T-helper 22 cell (primary cell): ENCODE measurements at places on chromosomes 6 and 20.

DNA sequence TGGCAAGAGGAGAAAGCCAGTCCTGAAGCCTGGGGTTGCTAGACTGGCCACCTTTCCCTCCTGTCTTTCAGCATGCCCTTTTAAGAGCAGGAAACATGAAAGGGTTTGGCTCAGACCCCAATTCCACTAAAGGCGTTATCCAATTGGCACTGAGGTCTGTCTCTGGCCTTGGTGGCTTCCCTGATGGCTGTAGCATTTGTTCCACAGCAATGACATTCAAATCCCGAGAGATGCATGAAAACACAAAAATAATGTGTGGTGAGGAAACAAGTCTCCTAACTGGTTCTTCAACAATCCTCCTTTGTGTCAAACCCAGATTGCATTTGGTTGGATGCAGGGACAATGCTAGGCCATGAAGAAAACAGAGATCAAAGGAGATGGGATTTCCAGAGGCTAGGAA is 56.5 kb upstream of the ADTRP start:
- no peak for DNase-seq

DNA sequence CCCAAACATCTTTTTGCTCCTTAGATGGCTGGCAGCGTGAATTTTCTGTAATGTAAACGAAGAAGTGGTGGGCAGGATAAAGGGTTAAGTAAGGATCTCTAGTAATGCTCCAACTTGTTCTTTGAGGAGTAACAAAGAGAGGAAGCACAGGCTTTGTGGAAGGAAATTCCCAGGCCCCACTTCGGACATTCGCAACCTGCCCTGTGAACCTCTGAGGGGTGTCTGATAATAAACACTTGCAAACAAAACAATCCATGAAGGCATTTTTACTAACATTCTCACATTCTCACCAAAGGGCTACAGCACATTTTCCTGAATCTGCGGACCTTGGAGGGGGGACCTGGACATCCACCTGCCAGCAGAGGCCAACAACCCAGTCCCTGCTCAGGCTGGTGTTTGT is 25.8 kb upstream of the ADGRF5 start:
- DNase-seq, result no peak

GRCh38 chr6:35238843-35239289 is 20.7 kb upstream of the ZNF76 start:
- DNase-seq, result no peak

DNA sequence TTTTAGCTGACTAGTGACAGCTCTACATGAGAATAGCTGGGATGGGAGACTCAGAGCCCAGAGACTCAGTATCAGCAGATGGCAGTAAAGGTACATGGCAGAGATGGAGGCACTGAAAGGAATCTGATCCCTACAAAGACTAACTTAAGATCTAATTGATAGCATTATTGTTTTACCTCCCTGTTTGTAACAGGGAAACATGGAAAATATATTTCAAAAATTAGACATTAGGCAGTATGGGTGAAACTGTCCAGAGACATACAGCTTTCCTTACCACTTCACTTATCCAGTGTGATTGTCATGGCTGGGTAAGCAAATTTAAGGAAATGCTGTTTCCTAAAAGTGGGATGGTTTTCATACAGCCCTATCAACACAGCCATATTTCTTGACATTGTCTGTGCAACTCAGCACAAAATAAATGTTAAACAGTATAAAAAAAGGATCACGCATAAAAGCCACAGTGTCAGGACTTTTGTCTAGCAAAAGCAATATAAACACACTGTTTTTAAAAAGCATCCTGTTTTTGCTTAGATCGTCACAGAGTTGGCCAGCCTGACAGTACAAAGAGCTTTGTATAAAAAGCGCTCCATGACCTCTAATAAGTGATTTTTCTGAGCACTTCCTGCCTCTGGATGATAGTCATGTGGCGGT is 376.9 kb downstream of the PHF3 start:
- no peak for DNase-seq

DNA sequence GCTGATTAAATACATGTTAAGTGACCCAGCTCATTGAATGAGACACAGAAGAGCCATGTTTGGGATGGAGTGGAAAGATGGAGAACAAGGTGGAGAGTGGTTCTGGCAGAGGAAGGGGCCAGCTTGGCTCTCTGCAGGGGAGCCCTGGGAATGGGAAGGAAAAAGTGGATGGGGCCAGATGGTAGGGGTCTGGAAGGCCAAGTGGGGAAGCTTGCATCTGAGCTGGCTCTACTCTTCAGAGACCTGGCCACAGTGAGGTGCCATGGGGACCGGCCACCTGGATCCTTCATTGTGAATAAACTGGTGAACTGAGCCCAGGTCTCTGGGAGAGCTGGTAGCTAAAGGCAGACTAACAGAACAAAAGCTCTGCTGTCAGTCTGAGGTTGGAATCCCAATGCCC is 48.9 kb upstream of the SIRPA start:
- DNase-seq, result no peak

DNA sequence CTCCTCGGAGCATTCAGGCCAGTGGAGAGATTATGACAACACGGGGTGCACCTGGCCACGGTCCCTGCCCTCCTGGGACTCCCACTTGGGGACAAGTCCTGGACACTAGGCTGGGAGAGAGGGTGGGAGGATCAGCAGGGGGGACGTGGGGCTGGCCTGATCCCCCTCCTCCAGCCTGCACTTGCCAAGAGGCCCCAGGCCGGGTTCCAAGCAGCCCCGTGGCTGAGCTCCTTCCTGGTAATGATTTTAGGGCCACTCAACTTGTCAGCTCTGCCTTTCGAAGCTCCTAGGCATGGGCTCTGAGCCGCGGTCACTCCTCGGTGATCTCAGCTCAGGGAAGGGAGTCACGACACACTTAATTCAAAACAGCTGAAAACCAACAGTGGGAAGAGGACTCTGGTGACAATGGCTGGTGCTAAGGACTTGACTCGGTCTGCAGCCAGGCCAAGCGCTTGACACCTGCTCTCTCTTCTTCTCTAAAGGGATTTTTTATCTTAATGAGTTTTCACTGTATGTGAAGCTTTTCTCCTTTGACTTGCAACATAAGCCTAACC is 161.7 kb downstream of the BMP7 start:
- DNase-seq, result no peak

GRCh38 chr20:37108676-37109075 is 12.9 kb upstream of the RBL1 start:
- DNase-seq, result no peak

- no peak for DNase-seq
Observed at GRCh38 chr20:57654998-57655808, 35.0 kb upstream of the ZBP1 start.

- DNase-seq, result no peak
Observed at GRCh38 chr6:10347561-10348327, 67.1 kb downstream of the TFAP2A start.

GRCh38 chr20:13552061-13552460 is 86.7 kb downstream of the TASP1 start:
- no peak for DNase-seq

- no peak for DNase-seq
Observed at GRCh38 chr6:155504848-155505607, 49.4 kb upstream of the NOX3 start.

- no peak for DNase-seq
Observed at GRCh38 chr20:13927171-13927570, 63.2 kb downstream of the SEL1L2 start.

GRCh38 chr20:47663354-47664067 is 121.8 kb downstream of the SULF2 start:
- DNase-seq, result peak; percentile 30

- no peak for DNase-seq
Observed at GRCh38 chr20:34475979-34476736, 40.1 kb upstream of the DYNLRB1 start.

GRCh38 chr20:13286607-13287006 is 65.5 kb downstream of the ISM1 start:
- no peak for DNase-seq

DNA sequence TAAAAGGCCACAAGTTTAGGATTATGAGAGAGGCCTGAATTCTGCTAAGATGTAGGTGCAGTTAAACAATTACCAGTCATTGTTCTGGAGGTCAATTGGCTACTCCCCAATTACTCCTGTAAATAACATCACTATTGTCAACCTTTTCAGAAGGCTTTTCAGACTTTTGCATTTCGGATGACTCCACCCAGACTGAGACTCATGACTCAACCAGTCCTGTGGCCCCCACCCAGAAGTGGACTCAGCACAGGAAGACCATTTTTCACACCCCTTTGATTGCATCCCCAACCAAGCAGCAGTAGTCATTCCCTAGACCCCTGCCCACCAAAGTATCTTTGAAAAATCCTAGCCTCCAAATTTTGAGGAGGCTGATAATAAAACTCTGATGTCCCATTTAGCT is 139.3 kb upstream of the SLC22A16 start:
- DNase-seq, result no peak
